Midbrain (tissue), 1 donor: ENCODE measurements at places on chromosomes 5 and 9.
A peak's percentile ranks its signal among the peaks of the same experiment; 100 is the strongest.

- peak; percentile 60 for DNase-seq
These were observed 602.7 kb upstream of the ZNF608 start for GRCh38 chr5:125348936-125349831.

DNA sequence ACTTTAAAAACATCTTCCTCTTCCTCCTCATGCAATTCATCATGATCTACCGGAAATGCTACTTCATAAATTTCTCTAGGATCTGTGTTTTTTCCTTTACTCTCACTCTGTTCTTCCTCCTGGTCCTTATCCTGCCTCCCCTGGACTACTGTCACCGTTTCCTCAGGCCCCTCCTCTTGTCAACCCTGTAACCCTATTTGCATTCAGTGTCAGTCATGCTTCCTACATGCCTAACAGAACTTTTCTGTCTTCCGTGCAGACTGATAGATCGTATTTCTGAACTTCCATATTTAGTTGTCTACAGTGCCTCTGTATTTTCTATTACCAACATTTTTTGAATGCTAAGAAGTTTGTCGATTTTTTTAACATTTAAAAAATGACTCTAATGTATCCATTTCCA is 27.3 kb downstream of the HTR4 start:
- no peak for DNase-seq

DNA sequence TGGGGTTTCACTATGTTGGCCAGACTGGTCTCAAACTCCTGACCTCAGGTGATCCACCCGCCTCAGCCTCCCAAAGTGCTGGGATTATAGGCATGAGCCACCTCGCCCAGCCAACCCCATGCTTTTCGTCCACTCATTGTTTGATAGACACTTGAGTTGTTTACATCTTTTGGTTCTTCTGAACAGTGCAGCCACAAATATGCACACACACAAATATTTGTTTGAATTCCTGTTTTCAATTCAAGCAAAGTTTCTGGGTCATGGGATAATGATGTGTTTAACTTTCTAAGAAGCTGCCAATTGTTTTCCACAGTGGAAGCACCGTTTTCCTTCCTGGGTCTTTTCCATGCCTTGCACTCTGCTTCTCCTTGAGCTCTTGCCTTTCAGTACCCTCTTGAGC is 6.8 kb upstream of the PAEP start:
- no peak for DNase-seq

DNA sequence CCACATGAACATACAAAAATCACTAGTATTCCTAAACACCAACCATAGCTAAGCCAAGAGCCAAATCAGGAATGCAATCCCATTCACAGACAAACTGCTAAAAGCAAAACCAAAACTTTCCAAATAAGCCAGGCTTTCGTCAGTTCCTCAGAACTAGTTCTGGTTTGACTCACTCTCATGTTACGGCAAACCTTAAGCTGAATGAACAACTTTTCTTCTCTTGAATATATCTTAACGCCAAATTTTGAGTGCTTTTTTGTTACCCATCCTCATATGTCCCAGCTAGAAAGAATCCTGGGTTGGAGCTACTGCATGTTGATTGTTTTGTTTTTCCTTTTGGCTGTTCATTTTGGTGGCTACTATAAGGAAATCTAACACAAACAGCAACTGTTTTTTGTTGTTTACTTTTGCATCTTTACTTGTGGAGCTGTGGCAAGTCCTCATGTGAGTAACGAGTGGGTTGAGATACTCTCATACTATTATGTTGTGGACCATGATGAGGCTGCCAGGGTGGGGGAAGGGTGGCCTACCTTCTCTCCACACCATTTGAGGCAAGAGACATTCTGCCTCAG is at the start of gene PDCD1LG2:
PDCD1LG2 (plus strand) TSS at position 172 of the 572 bp plus-strand sequence. CDS start 12,016 bp downstream, outside the sequence.
- peak; percentile 16 for DNase-seq

DNA sequence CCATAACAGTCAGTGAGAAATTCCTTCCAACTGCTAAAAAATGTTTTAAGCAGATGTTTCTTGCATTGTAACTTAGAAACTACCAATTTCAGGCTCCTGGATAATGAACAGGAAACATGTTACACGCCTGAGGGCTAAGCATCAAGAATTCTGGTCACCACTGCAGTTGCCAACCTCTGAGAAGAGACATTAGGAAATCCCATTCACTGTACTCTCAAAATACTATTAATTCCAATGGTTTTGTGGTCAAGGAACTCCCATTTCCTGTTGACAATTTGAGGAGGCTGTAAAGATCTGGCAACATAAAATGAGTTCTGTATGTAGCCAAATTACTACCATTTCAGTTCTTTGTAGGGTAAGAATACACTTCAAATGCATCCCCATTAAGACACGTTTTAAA is 456.0 kb upstream of the MEF2C start:
- no peak for DNase-seq

DNA sequence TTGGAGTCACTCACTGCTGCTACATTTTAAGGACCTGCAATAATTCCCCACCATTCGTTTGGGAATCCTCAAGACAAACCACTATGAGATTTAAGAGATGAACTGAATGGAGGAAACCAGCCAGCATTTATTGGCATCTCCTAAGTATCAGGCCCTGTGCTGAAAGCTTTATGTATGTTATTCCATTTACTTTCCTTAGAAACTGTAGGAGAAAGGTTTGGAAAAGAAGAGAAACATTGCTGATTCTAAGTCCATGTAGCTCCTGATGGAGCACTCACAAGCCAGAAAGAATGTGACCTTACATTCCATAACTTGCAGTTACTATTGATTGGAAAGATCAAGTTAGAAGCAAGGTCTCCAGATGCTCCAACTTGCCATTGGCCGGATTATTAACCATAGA is 267.4 kb downstream of the GAS1 start:
- no peak for DNase-seq

GRCh38 chr5:40826489-40827187 is 8.4 kb downstream of the RPL37 start:
- no peak for DNase-seq

DNA sequence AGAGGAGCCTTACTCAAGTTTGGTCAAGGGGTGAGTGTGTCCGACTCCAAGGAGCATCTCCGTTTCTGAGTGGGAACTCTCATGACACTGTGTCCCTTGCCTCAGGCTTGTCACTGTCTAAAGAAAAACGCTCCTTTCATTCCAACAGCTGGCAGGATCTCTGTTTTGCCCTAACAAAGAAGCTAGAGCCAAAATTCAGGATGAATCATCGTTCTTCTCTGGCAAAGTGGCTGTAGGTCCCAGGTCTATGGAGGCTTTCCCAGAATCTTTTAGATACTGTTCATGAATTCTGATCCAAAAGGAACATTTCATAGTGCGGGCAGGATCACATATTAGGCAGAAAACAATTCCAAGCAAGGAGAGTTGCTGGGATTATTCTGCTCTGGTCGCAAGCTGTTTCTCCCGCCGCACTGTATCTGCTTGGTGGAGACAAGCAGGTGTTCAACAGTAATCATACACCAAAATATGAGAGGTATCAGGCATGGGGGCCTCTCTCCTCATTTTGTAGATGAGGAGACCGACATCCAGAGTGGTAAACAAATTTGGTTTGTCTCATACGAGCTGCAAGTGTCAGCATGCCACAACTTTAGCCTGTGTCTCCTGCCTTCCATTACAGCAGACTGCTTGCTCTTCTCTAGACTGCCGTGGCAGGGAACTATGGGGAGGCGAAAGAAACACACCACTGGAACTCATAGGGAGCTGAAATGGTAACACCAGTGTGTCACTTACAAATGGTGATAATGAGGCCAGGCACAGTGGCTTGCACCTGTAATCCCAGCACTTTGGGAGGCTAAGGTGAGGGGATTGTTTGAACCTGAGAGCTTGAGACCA is 72.6 kb downstream of the ENTREP1 start:
- peak; percentile 46 for DNase-seq

GRCh38 chr5:169646856-169647255 is 9.8 kb downstream of the DOCK2 start:
- no peak for DNase-seq

GRCh38 chr5:74767579-74767913 is 497 bp downstream of the NSA2 start:
- DNase-seq, result no peak

GRCh38 chr9:93461821-93462220 is 8.4 kb upstream of the FAM120AOS start:
- no peak for DNase-seq
